ENCODE measurements at places on chromosomes 7 and 10.

DNA sequence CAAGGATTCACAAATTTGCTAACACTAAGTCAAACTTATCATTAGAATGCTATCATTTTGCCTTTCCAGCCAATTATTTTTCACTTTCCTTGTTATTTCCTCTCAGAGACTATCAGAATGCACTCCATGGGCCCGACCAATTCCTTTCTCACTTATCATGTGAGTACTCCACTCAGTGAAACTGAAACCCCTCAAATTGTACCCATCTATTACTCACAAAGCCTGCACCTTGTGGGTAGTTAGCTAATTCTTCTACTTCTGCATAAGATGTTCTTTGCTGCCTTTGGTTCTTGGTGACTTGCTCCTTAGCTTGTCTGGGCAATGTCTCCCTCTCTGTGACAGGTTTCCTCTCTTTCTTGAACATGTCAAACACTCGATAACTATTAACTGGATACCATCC is 35.2 kb upstream of the MBL2 start:
- no peak for DNase-seq

DNA sequence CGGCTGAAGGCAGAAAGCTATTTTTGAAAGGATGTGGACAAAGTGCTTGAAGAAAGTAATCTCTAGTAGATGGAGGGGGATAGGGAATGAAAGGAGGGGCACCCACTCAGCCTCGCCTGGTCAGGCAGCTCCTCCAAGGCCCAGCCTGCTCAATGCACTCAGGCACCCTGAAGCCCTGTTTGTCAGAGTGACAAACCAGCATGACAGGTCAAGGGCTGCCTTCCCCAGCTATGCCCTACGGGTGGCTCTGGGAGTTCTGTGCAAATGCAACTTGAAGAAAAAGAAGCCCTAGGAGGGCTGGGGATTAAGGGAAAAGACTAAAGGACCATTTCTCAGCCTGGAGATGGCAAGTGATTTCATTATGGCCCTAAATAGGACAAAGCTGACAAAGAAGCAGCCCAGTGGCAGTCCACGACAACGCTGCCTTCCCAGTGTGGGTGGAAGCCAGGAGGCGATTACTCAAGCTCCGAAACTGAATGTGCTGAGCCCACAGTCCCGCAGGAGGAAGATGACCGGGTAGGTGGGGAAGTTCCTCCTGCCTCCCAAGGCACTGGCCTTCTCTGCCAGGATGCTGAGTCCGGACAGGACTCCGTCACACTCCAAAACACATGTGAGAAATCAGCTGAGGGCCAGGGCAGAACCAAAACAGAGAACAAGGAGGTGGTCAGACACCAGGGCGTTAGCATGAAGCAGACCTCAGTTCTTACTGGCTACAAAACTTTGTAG is 16.3 kb downstream of the LIPA start:
- no peak for DNase-seq

DNA sequence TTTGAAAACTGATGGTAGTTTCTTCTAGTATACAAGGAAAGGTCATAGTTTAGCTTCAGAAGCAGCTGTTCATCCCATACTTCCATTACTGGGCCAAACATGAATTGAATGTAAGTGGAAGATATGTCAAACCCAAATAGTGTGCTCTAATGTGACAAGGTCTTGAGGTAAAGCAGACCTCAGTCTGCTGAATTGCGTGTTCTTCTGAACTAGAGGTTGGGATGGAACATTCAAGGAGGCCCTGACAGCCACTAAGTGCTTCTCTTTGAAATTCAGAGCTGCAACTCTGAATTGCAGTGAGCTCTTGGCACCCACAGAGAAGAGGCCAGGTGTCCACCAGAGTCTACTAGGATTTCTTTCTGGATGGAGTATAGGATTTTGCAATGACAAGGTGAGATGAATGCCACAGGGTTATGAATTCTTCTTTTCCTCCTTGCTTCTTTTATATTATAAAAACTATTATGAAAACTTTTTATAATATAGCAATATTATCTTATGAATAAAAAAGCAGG is 98.5 kb downstream of the IDE start:
- no peak for DNase-seq

GRCh38 chr10:120684226-120684625 is 166.9 kb upstream of the WDR11 start:
- DNase-seq, result no peak

DNA sequence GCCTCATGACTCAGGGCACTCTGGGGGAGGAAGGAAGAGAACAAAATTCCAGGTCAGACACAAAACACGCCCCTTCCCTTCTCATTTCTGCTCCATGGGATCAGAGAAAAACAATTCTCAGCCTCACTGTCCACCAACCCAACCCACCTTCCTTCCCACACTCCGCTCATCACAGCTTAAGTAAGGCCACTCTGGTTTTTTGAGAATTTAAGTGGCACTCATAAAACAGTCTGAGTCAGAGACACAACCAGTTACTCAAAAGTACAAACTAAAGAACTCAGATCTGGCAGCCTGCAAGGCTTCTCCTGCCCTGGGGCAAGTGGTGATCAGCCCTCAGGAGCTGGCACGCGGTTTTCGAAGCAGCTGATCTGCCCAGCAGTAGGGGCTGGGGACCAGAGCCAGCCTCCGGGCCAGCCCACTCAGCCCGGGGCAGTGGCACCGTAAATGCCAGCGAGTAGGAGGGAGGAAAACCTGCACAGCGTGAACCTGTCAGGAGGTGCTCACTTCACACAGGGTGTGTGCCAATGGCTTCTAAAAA is 39.1 kb upstream of the ABLIM1 start:
- no peak for DNase-seq

- DNase-seq, result peak; percentile 1
Measured at GRCh38 chr10:3482200-3482993, 302.6 kb downstream of the KLF6 start.

DNA sequence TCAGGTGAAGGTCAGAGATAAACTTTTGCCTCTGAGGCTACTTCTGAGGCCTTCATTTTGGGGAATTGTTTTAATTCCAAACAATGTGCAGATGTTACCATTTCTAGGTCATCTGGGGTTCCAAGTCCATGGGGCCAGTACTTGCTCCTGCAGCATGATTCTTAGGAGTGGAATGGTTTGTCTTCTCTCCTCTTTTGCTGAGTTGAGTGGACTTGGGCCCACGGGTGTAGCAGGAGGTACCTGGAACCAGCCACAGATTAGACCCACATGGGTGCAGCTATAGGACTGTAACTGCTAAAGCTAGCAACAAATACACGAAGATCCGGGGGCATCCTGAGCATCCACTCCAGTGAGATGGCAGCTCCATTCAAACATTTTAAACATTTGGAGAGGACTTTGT is 41.6 kb downstream of the WIPF3 start:
- DNase-seq, result no peak

GRCh38 chr7:33410266-33410665 is 280.9 kb downstream of the BBS9 start:
- no peak for DNase-seq

DNA sequence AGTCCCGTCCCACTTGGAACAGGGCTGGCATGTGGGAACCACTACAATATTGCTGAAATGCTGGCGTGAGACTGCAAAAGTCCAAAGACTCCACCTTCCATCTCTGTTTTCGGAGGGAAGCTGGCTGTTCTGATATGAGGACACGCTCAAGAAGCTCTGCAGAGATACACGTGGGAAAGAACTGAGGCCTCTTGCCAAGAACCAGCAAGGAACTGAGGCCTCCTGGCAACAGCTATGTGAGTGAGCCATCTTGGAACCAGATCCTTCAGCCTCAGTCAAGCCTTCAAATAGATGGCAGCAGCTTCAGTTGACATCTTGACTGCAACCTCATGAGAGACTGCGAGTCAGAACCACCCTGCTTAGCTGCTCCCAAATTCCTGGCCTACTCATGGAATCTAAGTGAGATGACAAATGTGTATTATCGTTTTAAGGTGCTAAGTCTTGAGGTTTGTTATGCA is 30.8 kb downstream of the SGMS1 start:
- no peak for DNase-seq

DNA sequence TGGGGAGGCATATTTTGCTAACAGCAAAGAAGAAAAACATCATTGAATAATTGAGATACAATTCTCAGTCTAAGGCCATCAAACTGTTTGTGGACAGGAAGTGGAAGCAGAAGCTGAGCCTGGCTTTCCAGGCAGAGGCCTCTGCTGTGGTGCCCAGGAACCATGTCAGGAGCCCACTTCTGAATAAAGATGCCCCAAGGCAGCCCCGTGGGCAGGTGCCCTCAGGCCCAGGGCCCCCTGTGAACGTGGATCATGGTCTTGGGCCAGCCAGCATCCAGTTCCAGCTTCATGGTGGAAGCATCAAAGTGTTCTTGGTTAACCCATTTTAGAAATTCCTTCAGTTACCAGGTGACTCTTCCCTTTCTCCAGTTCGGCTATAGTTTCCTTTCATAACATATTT is 346.8 kb downstream of the PTPRN2 start:
- DNase-seq, result no peak

Data from NCI-H524 treated with DMSO at 0.1 percent for 48 hours (cell line).